ENCODE measurements at places on chromosomes 3 and 15. TPM values are rescaled to one million over a fixed set of nuclear protein-coding genes. Genes with fewer than 3 reads are reported as not detected.

The GPR156 gene
- 2.1 TPM for total RNA-seq

The OR5K2 gene
- not detected for total RNA-seq

The ZNF660 gene
- total RNA-seq = 4.8 TPM

The GOLGA6D gene
- not detected for total RNA-seq

The C2CD4A gene
- not detected for total RNA-seq

The PAQR5 gene
- total RNA-seq = 4.4 TPM

The CPB1 gene
- total RNA-seq = 1.9 TPM

The HSPBAP1 gene
- 10.9 TPM for total RNA-seq

The RTP3 gene
- not detected for total RNA-seq

The HTR3D gene
- total RNA-seq = not detected

The MINDY2 gene
- total RNA-seq = 38.1 TPM

The NR1I2 gene
- total RNA-seq = 0.87 TPM

The GLDN gene
- 75.0 TPM for total RNA-seq

The CLASP2 gene
- total RNA-seq = 161 TPM

The PRRT3 gene
- 3.3 TPM for total RNA-seq

The CHDH gene
- 7.1 TPM for total RNA-seq

The MEX3B gene
- 0.30 TPM for total RNA-seq

The SCN11A gene
- total RNA-seq = 0.21 TPM

The CLSTN2 gene
- 19.8 TPM for total RNA-seq

The NRG4 gene
- not detected for total RNA-seq

The FOXL2 gene
- not detected for total RNA-seq

The MESP2 gene
- not detected for total RNA-seq

The HACL1 gene
- total RNA-seq = 28.8 TPM

The STAC gene
- 4.2 TPM for total RNA-seq
